LHCN-M2 (cell line): ENCODE measurements at places on chromosomes 16 and 17. TPM values are rescaled to one million over a fixed set of nuclear protein-coding genes. Genes with fewer than 3 reads are reported as not detected.

Gene JUP
- not detected in 2 replicates for total RNA-seq

Gene PIRT
- total RNA-seq = not detected in 2 replicates

Gene BRIP1
- 15.7 and 17.0 TPM in 2 replicates for total RNA-seq

Gene RNF157
- total RNA-seq = 2.8 and 3.0 TPM in 2 replicates

Gene ZNF423
- not detected in 2 replicates for total RNA-seq

Gene OR1A1
- not detected in 2 replicates for total RNA-seq

Gene EPN3
- total RNA-seq = 0.11 TPM in 1 of 2 replicates, not detected in the other

- peak; percentile 85 for DNase-seq
These were observed 7.6 kb downstream of the SNN start for GRCh38 chr16:11675561-11676511.

GRCh38 chr17:77637818-77638575 is 320.5 kb upstream of the TNRC6C start:
- no peak for DNase-seq

DNA sequence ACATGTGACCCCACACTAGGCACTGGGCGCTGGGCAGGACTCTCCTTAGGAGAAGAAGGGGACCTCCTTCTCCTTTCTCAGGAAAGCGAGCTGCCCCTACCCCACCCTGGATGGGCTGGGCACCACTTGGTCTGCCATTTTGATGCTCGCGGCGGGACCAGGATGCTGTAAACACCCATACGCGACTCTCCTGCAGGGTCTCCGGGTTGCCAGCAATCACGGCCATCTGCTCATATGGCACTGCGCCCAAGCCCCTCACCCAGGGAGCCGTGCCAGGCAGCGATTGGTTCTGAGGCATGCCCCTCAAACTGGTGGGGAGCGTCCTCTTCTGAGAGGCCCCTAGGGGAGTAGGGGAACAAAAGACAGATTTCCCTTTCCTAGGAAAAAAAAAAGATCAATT is 99.0 kb downstream of the C16orf78 start:
- DNase-seq = no peak

DNA sequence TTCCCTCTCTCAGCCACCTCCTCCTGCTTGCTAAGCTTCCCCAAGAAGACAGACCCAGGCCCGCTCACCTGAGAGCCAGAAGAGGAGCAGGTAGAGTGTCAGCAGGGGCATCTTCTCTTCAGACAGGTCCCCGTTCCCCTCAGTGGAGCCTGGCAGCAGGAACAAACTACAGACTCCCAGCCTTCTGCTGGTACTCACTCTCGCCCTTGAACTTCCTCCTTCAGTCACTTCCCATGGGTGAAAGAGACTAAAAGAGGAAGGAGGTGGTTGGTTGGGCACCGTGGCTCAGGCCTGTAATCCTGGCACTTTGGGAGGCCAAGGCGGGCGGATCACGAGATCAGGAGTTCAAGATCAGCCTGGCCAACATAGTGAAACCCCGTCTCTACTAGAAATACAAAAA is at the start of gene CD300LF:
TSS of gene CD300LF (minus strand) at position 168 of the 400 bp plus-strand sequence. CDS start at position 111, 57 bp downstream.
- DNase-seq = no peak

DNA sequence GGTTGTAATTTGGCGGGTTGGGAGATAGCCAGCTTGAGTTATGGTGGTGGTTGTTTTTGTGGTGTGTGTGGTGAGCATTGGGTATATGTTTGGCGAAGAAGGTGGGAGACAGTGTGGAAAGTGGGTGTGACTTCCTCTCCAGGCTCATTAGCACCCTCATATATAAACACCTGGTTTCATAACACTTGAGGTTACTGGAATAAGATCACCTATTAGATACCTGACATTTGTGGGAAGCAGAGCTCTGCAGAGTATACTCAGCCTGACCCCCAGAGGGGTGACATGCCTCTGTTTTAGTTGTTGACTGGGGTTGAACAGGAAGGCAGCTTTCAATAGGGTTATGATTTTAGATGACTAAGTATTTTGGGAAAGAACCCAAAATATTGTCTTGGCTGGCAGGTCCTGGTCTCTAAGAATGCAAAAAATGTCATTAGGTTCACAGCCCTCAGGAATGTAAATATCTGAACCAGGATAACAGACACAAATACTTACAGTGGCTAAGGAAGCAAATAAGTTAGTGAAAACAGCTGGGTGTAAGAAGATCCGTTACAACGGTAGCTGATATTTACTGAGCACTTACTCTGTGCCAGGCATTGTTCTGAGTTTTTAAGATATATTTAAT is 18.3 kb upstream of the EFCAB13 start:
- peak; percentile 95 for DNase-seq

GRCh38 chr17:63780507-63780906 is 6.5 kb downstream of the DDX42 start:
- DNase-seq = peak; percentile 62

GRCh38 chr17:31508288-31509094 is 117.0 kb downstream of the RAB11FIP4 start:
- DNase-seq = no peak

- DNase-seq = no peak
These were observed 66.6 kb upstream of the CHMP6 start for GRCh38 chr17:80924807-80925610.

DNA sequence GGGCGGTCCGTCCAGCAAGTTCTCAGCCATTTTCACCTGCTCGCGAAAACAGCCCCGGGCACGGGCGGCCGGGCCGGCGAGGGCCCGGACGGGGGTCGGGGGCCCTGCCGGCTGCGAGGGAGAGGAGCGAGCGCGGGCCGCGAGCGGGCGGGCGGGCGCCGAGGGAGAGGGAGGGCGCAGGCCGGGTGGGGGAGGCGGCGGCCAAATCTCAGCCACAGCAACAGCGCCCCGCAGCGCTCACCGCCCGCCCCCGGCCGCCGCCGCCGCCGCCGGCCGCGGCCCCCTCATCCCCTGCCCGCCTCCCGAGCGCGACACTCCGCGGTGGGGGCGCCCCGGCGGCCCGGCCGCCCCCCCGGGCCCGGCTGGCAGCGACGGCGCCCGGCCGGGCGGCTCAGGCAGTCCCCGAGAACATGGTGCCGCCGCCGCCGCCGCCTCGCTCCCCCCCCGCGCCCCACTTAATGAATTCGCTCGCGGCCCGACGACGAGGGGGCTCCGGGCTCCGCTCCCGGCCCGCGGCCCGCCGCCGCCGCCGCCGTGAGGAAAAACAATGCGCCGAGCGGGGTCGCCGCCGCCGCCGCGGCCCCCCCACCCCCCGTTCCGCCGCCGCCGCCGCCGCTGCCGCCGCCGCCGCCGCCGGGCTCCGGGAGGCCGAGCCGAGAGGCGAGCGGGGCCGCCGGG is 487 bp downstream of the CREBBP start:
- peak; percentile 44 for DNase-seq

DNA sequence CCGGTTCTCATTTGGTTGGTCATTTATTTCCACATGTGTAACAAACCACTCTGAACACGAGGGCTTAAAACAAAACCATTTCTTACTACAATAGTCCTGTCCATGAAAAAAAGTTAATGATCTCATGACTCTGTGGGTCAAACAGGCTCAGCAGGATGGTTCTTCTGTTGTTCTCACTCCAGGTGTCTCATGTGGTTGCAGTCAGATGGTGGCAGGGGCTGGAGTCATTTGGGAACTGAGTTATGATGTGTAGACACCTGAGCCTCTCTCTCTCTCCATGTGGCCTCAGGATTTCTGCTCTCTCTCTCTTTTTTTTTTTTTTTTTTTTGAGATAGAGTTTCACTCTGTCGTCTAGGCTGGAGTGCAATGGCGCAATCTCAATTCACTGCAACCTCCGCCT is 55.4 kb downstream of the RTN4RL1 start:
- no peak for DNase-seq

DNA sequence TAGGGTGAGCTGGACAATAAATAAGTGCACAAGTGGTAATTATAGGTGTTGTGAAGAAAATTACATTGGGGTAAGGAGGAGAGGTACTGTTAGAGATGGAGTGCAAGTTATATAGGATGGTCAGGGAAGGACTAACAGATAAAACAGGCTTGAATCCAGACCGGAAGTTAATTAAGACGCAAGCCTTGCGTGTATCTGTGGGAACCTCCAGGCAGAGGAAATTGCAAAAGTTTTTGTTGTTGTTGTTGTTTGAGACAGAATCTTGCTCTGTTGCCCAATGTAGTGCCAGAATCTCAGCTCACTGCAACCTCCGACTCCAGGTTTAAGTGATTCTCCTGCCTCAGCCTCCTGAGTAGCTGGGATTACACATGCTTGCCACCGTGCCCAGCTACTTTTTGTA is 2.4 kb upstream of the ZNF18 start:
- DNase-seq = no peak

DNA sequence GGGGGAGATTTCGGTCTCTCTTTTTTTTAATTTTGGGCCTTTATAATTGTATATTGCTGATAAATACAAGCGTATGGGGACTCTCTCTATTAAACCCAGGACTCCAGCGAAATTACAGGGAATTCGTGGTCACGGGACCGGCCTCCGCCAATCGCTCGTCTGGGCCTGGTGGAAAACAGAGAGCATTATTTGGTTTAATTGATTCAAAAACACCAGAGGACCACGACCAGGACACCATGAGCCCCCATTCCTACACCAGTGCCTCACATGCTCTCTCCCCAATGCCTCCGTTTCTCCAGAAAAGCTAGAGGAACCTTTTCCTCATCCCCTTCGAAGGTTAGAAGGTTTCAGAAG is at the start of gene HOXB2:
TSS of gene HOXB2 (minus strand) at position 88 of the 354 bp plus-strand sequence. CDS start 198 bp downstream, outside the sequence.
- DNase-seq = peak; percentile 76

DNA sequence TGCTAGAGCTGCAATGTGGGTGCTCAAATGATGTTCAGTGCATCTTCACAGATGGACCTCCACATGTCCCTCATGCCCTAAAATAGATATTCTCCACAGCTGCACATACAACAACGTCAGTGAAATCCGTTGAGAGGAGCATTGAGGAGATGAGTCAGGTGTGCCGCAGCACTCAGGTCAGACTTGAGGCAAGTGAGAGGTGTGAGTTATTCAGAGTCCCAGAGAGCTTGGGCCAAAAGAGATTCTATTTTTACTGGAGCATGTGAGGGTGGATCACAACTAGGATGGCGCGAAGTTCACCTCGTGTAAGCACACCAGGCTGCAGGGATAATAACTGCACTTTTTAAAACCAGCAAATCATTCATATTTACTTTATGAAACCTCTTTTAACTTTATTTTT is 645.3 kb downstream of the MAF start:
- DNase-seq = no peak

DNA sequence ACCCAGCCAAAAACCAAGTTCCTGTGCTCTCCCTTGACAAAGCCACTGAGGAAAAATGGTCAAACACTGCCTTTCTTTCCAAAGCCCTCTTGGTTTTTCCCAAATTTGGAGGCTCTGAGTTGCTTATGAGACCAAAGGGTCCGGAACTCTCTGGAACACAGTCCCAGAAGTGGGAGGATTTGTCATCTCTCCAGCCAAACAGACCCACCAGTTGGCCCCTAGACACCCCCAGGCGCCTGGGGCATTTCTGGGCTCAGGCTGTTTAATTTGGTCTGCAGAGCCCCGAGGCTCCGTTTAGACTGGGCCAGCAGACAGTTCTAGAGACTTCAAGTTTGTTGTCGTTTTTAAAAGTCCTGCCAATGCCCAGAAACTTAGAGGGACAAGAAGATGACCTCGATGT is 239.1 kb downstream of the SEC14L1 start:
- no peak for DNase-seq

GRCh38 chr16:58120234-58120633 is 8.9 kb downstream of the CFAP20 start:
- DNase-seq = no peak

- no peak for DNase-seq
These were observed 18.7 kb upstream of the ZNF750 start for GRCh38 chr17:82858376-82859126.

- DNase-seq = no peak
These were observed 12.1 kb upstream of the CD300LD start for GRCh38 chr17:74604200-74604599.

DNA sequence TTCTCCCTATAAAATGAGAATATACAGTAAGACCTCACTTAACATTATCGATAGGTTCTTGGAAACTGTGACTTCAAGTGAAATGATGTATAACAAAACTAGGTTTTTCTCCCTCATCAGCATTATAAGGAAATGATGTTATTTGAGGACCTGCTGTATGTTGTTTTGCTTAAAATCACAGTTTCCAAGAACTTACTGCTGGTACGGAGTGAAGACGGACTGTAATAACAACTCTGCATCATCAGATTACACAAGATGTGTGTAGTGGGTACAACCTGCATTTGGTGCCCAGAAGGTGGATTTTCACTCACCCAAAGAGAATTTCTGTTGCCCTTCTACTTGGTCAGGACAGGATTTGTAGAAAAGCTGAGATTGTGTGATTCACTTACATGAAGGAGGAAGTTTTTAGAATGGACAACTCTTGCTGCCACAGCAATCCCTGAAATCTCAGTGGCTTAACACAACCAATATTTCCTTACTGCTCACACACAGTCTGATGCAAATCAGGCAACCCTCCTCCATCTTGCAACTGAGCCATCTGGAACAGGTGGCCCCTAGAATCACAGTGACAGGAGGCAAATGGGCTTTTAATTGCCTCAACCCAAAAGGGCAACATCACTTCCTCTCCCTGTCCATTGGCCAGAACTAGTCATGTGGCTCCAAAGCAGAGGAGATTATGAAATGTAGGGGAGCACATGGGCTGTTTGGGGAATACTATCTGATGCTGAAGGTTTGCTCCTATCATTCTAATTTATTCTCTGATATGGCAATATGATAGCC is 67.6 kb upstream of the CACNG5 start:
- DNase-seq = peak; percentile 20

GRCh38 chr17:27257031-27257357 is 36.9 kb upstream of the WSB1 start:
- DNase-seq = no peak

- peak; percentile 69 for DNase-seq
These were observed at the start of gene SMURF2 for GRCh38 chr17:64661976-64662773. Gene SMURF2, minus strand, starts transcription at chr17:64662307. Its CDS starts 427 bp downstream, at chr17:64661880.

- DNase-seq = peak; percentile 79
These were observed 8.8 kb downstream of the ZG16B start for GRCh38 chr16:2838928-2839327.

DNA sequence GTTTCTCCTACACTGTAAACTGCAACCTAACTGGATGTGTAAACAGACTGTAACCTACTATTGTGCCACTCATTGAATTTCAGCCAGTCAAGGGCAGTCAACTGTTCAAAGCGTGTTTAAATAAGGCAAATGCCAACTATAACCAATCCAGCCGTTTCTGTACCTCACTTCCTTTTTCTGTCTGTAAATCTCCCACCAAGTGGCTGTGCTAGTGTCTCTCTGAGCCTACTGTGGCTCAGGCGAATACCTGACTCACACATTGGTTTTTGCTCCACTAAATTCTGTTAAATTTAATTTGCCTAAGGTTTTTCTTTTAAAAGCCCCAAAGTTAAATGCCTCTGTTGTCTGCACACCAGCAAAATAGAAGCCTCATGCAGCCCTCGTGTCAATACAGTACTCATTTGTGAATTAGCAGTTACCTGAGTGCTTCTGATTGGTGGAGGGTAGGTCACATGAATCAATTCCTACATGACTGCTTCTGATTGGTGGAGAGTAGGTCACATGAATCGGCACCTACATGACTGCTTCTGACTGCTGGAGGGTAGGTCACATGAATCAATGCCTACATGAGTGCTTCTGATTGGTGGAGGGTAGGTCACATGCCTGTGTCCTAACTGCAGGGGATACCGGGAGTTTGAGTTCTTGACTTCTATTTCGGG is 31.1 kb upstream of the CCR7 start:
- DNase-seq = peak; percentile 46

GRCh38 chr16:55249361-55249760 is 74.6 kb upstream of the IRX6 start:
- no peak for DNase-seq
